Muscle of leg (tissue), 16 donors: ENCODE measurements at places on chromosomes 12 and 14. TPM values are rescaled to one million over a fixed set of nuclear protein-coding genes. Genes with fewer than 3 reads are reported as not detected.

GRCh38 chr12:28866296-28866695 lies 282.8 kb upstream of the FAR2 start:
- DNase-seq: no peak

DNA sequence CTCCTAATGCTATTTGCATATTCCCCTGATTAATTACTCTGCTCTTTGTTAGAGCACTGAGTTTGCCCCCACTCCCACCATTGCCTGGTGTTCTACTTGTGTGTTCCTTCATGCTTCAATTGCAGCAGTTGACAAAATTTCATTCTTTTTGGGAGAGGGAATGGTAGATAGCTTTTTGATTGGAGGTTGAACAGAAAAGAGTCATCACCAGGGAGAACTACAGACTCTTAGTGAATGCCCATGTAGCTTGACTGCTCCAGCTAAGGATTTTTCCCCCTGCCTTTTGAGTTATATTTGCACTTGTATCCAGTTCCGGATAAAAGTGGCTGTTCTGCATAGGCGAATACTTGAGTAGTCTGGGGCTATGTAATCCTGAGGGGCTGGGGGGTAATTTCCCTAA lies 183.9 kb downstream of the ETNK1 start:
- no peak for DNase-seq

DNA sequence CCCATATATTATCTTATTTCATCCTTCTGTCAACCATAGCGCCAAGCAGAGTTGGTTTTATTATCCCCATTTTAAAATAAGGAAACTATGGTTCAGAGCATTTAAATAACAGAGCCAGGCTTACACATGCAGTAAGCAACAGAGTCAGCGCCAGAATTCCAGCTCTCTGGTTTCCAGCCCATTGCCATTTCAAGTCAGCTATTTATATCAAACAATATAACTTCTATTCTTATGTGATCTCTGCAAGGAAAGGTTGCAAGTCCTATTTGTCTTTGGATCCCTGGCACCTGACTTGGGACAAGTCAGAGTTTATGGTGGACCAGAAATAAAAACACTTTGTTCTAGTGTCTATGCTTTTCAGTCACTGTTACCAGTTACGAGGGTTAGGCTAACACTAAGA lies 174.1 kb upstream of the EEA1 start:
- peak; percentile 71 for DNase-seq

- no peak for DNase-seq
Observed at GRCh38 chr12:132083614-132083940, 60.5 kb downstream of the DDX51 start.

GRCh38 chr14:102055181-102055901 lies 31.5 kb downstream of the HSP90AA1 start:
- DNase-seq: no peak

Gene ANG
- 1.9 TPM for polyA plus RNA-seq
